ENCODE measurements at places on chromosomes 7 and 10.

GRCh38 chr10:71290806-71291527 lies 28.1 kb upstream of the SLC29A3 start:
- no peak for DNase-seq

GRCh38 chr7:27423821-27424220 lies 181.2 kb downstream of the EVX1 start:
- no peak for DNase-seq

GRCh38 chr7:94412762-94413322 lies 18.1 kb downstream of the COL1A2 start:
- no peak for DNase-seq

GRCh38 chr7:41206267-41206666 lies 496.6 kb downstream of the INHBA start:
- DNase-seq = no peak

DNA sequence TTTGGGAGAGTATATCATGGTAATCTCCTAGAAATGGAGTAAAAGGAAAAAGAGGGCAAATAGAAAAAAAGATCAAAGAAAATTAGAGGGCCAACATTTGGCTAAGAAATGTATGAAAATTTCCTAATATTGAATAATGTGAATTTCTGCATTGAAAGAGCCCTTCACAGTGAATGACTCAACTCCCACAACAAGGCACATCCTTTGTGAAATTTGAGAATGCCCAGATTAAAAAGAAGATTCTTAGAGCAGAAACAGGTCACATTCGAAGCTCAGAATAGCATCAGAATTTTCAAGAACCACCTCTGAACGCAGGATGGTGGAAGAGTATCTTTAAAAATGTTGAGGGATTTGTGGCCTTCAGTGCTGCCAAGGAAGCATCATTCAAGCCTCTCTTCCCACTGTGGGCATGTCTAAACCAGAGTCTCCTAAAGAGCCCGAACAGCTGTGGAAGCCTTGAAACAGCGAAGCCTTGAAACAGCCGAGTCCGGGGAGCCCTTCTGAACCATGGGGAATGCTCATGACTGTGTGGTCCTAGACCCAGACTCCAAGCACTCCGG lies 43.6 kb downstream of the GUSB start:
- DNase-seq = no peak

DNA sequence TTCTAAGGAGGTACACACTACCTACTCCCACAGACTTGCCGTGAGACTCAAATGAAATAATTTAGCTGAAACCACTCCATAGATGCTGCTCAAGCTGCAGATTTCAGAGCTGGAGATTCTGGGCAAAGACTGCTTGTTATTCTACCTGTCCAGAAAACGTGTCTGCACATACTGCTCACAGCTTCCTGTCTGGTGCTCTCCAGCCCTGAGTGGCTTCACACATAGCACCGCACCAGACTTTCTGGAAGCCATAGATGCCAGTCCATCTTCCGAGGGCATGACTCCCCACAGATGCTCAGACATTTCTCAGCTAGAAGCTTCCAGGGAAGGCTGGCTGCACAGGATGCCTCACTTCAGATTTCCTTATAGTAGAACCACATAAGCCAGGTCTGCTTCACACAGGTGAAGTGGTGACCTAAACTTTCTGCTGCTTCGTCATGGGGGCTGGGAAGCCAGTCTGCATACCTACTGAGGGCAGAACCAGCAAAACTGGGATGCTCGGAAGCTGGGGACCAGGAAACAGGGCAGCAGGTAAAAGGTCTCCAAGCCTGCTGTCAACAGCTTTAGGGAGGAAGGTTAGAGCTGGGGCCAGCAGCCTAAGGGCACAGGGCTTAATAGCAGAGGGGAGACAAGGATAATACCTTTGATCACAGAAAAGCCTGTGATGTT lies 18.2 kb downstream of the CCDC6 start:
- no peak for DNase-seq

DNA sequence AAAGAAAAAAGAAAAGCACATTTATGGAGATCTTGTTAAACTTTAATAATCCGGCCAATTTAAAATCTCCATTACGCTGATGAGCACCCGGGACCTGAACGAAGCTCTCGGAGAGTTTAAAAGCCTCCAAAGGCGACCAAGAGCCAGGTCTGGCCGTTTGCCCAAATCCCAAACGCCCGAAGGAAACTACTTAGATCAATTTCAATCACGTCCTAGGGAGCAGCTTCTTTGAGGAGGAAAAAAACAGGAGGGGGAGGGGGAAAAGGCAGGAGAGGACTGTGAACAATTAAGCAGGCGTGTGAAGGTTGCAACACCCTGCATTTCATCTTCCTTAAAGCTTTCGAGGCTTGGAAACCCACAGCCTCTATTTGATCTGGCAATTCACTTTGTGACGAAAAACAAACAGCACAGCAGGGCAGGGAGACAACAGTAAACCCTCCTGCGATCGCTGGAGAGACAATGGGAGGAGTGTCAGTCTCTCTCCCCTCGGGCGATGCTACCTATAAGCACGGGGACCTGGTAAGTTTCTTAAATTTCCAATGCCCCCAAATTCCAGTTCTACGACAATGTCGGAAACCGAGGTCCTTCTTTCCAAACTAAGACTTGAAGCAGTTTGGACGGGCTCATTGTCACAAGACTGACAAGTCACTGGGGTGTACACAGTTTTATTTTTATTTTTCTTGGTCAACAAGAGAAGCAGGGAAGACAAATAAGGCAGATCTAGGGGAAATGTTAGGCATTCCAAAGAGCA lies 1.2 kb downstream of the KLF6 start:
- DNase-seq = peak; percentile 60

DNA sequence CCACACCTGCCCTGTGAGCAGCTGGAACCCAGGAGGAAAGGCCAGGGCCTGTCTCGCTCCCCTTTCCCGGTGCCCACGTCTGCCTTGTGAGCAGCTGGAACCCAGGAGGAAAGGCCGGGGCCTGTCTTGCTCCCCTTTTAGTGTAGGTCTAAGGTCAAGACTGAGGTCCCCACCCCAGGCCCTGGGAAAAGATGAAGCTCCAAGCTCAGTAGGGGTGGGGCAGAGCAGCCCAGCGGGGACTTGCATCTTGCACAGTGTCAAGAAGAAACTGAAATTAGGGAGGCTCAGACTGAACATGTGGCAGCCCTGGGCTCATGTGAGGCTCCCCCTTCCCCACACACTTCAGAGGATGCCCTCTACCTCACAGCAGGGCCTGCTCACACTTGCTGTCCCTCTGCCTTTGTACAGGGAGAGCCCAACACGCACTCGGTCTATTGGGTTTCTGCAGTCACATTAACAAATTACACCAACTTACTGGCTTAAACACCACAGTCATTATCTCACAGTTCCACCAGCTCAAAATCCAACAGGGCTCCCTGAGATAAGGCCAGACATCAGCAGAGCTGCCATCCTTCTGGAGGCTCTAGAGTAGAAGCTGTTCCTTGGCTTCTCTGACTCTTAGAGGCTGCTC lies 12.4 kb downstream of the POLL start:
- DNase-seq = no peak

- DNase-seq = no peak
Measured at GRCh38 chr7:29285861-29286260, 91.3 kb downstream of the CHN2 start.

- peak; percentile 48 for DNase-seq
Measured at GRCh38 chr7:86926732-86927131, 132.7 kb downstream of the ELAPOR2 start.

DNA sequence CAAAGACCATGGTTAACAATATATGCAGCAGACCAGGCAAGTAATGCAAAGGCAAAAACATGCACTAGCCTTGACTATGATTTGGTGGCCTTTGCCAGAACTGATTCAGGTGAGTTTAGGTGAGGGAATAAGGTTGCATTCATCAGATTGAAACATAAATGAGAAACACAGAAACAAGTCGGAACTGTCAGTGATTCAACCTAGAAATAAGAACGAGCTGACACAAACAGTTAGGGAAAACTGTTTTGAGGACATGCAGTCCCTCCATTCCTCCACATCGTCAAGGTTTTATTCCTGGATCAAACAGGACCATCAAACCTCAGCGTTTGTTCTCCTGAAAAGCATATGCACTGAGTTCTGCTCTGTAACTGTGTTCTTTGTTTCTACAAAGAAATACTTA lies 1.8 kb downstream of the ZNF248 start:
- no peak for DNase-seq

DNA sequence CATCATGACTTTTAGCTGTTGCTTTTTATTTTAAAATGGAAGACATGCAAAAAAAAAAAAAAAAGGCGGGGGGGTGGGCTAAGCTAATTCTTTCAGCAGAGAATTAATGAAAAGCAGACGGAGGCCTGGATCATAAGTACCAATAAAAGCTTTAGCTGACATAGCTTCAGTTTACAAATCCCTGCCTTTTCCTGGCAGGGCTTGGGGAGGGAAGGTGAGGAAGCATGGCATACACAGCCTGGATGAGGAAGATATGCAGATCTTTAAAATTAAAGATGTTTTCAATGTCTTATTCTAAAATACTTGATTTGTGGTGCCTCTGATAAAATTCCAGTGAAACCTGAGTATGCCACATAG lies 57.0 kb downstream of the ICA1 start:
- DNase-seq = no peak

DNA sequence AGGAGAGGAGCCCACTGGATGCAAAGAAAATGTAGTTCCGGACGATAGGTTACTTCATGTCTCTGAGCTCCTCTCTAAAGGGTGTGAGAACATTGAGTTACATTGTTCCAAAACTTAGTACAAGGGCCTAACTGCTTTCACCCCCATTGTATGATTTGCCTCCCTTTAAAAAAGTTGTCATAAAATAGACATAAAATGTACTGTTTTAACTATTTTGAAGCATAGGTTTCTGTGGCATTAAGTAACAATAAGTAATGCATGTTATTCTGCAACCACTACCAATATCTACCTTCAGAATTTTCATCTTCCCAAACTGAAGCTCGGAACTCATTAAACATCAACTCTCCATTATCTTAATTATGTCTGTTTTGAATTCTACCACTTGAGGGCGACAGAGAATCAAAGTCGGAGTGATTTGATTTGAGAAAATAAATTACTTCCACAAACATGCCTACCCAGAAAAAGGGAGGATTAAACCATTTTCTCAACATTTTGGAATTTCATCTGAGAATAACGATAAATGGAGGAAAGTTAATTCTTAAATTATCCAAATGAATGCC lies 2.7 kb downstream of the IGFBP1 start:
- peak; percentile 50 for DNase-seq

DNA sequence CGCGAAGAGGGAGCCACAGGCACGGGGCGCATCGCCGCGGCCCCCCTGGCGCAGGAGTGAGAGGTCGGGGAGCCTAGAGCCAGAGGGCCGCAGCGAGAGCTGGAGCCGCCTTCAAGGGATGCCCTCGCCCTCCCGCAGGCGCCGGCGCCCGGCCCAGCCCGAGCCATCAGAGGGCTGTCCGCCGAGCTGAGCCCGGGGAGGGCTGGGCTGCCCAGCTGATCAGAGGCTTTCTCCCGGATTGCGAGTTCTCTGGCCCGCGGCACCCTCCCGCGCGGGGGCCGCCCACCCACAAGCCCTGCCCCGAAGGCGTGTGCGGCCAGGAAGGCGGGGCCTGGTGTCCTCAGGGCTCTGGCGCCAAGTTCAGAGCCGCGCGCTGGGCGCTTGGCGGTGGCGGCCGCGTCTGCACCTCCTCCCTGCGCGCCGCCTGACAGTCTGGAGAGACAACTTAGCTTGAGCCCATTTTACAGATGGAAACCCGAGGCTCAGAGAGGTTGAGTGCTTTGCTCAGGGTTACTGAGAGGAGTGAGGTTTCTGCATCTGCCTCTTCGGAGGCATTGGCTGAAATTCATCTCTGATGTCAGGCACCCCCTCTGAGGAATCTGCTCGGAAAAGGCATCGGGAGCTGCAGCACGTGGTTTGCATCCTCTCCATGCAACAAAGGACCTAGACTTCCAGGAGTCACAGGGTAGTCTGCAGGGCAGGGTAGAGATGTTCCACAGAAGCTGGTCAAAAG lies 3.8 kb upstream of the ANTXRL start:
- peak; percentile 56 for DNase-seq

DNA sequence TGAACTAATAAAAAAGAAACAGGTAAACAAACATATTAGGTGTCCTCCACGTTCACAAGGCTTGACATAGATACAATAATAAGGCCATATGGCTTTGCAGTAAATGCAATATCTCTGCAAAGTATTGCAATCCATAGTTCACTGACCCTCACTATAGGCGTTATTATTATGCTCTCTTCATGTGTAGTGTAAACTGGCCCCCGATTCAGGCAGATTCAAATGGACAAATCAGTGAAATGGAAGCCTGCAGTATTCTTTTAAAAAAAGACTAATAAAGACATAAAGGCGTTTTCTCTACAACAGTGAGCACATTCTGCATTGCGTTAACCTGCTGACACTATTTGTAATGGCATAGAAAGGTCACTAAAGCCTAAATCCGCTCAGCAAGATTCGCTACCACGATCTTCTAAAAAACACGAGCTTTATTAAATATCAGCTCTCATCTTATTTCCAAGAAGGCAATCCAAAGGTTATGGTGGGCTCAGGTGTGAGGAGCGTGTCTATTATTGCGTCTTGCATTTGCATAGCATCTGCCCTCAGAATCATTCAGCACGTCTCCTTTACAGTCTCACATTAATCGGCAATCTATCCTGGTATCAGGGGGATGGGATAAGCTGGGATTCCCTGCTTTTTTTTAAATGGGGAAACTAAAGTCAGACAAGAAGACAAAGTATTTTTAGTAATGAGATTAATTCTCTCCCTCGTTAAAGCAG lies 36.2 kb downstream of the FRMD4A start:
- no peak for DNase-seq

DNA sequence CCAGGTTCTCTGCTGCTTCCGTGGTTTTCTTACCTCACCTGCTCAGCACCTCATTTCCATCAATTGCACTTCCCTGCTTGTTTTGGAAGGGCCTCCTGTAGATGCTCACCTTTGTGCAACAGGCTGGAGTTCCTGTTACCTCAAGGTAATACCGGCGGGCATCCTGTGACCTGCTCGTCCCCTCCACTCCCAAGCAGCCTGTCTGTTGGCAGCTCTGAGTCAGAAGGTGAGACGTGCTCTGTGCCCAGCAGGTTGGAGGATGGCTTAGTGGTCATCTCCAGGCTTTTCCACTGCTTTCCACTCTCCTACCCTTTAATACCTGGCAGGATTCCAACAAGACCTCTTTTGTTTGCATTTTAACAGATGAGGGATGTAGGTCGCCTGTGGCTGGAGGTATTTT lies 86.0 kb downstream of the CAMK1D start:
- peak; percentile 65 for DNase-seq

DNA sequence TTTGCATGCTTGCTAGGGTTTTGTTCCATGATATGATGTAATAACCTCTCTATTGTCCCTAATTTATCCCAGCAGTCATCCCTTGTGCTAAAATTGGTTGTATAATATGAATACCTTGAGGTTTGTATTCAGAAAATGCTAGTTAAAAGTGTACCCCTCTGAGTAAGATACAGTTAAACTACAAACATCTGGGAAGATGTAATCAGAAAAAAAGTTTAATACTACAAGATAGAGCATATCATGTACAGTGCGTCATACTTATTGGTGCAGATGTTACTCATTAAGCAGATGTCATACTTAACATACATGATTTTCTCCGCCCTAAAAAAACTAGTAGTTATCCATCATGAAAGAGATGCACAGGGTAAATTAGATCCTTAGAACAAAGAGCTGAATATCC lies 336.1 kb upstream of the KCND2 start:
- DNase-seq = no peak

- DNase-seq = peak; percentile 41
Measured at GRCh38 chr7:16804674-16805439, at the start of gene AGR2. Gene AGR2, minus strand, starts transcription at chr7:16804999. Its CDS starts 3,203 bp downstream, at chr7:16801796.
